ENCODE measurements at places on chromosomes 2 and 18.

- no peaks in the 10 kb centered on the region for H3K27me3 ChIP-seq
- H3K36me3 ChIP-seq = no peaks in the 10 kb centered on the region
- no peaks in the 10 kb centered on the region for H3K4me1 ChIP-seq
- no peak overlapping the region for H3K4me3 ChIP-seq
- no peak for DNase-seq
Measured at GRCh38 chr2:238149841-238150572, 8.8 kb upstream of the ERFE start.

GRCh38 chr2:205527801-205528200 lies 154.5 kb upstream of the NRP2 start:
- DNase-seq = no peak
- H3K27ac ChIP-seq = no peak overlapping the region

DNA sequence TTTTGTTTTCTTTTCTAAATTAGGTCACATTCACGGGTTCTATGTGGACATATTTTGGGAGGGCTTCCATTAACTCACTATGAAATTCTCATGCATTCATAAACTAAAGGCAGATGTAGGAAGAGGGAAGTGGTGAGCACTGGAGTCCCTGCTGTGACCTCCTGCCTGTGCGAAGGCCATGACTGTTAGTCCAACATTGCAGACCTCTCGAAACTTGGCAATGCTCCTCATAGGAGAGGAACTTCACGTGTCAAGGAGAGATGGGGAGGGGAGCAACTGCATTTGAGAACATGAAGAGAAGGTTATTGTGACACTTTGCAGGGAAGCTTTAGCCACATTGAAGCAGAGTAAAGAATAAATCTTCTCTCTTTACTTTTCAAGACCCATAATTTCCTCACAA lies 126.4 kb upstream of the HNMT start:
- H3K36me3 ChIP-seq = no peaks in the 10 kb centered on the region
- no peak overlapping the region for H3K27ac ChIP-seq
- no peak for DNase-seq
- H3K27me3 ChIP-seq = peaks cover 9% of the 10 kb centered on the region
- no peak overlapping the region for H3K4me3 ChIP-seq

- H3K27ac ChIP-seq = no peak overlapping the region
- H3K36me3 ChIP-seq = peaks cover 2% of the 10 kb centered on the region
- no peak overlapping the region for H3K4me3 ChIP-seq
- no peak for DNase-seq
- no peaks in the 10 kb centered on the region for H3K27me3 ChIP-seq
Measured at GRCh38 chr2:238483021-238483420, 56.3 kb downstream of the ASB1 start.

DNA sequence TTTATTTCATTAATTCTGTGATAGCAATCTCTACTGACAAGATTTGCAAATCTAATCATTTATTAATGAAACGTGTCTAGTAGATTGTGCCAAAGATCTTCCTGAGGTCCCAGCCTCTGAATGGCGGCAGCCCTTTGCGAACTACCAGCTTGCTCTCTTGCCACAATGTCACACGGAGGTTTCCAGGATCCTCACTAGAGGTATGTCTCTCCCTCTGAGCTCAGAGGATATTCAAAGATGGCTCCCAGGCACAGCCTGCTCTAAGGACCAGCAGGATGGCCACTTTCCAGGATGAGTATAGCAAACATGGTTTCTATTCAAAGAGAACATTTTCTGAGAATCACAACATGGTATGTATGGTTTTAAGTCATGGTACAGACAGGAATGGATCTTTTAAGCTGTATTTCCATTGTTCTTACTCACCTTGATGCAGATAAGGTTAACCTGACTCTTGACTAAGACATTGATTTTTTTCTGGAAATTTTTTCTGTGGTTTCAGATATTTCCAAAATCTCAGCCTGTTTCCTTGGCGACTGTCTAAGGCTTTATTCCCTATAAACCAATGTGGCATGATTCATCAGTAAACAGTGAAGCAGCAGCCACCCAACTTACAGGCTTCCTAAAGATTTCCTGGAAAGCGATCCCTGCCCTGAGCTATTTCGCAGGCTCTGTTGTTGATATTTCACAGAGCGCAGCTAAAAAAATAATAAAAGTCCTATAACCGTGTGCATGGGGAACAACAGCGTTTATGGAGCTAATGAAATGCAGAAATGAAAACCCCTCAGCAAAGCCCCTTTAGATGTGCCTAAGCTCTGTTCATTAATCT lies 54.1 kb upstream of the KLF7 start:
- H3K27me3 ChIP-seq = peaks cover 4% of the 10 kb centered on the region
- DNase-seq = no peak
- H3K27ac ChIP-seq = no peak overlapping the region

GRCh38 chr2:239121600-239122012 lies 273.7 kb downstream of the TWIST2 start:
- no peaks in the 10 kb centered on the region for H3K27me3 ChIP-seq
- no peak overlapping the region for H3K4me3 ChIP-seq
- peaks cover 13% of the 10 kb centered on the region for H3K36me3 ChIP-seq
- DNase-seq = no peak
- peaks cover 15% of the 10 kb centered on the region for H3K4me1 ChIP-seq
- H3K27ac ChIP-seq = no peak overlapping the region

- H3K27me3 ChIP-seq = no peaks in the 10 kb centered on the region
- H3K36me3 ChIP-seq = no peaks in the 10 kb centered on the region
- DNase-seq = no peak
- H3K4me3 ChIP-seq = no peak overlapping the region
Measured at GRCh38 chr2:937530-937929, 13.1 kb upstream of the SNTG2 start.

GRCh38 chr2:224369028-224369632 lies 32.8 kb downstream of the FAM124B start:
- no peak for DNase-seq
- no peaks in the 10 kb centered on the region for H3K36me3 ChIP-seq
- H3K4me1 ChIP-seq = no peaks in the 10 kb centered on the region
- no peaks in the 10 kb centered on the region for H3K27me3 ChIP-seq

GRCh38 chr2:100176925-100177324 lies 34.5 kb upstream of the AFF3 start:
- no peak overlapping the region for H3K4me3 ChIP-seq
- no peaks in the 10 kb centered on the region for H3K4me1 ChIP-seq
- H3K36me3 ChIP-seq = no peaks in the 10 kb centered on the region
- H3K27me3 ChIP-seq = no peaks in the 10 kb centered on the region
- no peak overlapping the region for H3K27ac ChIP-seq
- no peak for DNase-seq

GRCh38 chr2:72901426-72901825 lies 14.2 kb downstream of the SPR start:
- no peak overlapping the region for H3K4me3 ChIP-seq
- no peak overlapping the region for H3K27ac ChIP-seq
- no peaks in the 10 kb centered on the region for H3K4me1 ChIP-seq

DNA sequence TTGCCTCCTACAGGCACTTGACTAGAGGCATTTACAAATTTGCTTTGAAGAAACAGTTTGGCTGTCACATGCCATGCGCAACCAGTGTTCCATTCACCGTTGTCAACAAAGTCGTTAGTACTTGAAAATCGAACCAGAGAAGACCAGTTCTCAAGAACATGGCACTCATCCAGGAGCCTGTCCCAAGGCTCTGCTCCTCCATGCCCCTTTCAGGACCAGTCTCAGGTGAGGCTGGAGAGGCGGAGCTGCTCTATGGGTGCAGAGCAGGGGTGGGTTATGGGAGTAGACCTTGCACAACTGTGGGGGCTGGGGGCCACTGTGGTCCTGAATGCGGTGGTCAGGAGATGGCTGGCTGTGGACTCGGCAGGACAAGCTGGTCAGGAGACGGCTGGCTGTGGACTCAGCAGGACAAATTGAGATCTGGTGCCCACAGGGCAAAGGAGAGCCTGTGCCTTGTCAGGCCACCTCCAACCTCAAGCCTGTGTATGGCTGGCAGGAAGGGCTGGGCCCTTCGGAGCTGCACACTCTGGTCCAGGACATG lies 12.3 kb upstream of the ATP9B start:
- H3K27ac ChIP-seq = no peak overlapping the region
- no peaks in the 10 kb centered on the region for H3K36me3 ChIP-seq
- H3K4me1 ChIP-seq = no peaks in the 10 kb centered on the region
- DNase-seq = no peak

DNA sequence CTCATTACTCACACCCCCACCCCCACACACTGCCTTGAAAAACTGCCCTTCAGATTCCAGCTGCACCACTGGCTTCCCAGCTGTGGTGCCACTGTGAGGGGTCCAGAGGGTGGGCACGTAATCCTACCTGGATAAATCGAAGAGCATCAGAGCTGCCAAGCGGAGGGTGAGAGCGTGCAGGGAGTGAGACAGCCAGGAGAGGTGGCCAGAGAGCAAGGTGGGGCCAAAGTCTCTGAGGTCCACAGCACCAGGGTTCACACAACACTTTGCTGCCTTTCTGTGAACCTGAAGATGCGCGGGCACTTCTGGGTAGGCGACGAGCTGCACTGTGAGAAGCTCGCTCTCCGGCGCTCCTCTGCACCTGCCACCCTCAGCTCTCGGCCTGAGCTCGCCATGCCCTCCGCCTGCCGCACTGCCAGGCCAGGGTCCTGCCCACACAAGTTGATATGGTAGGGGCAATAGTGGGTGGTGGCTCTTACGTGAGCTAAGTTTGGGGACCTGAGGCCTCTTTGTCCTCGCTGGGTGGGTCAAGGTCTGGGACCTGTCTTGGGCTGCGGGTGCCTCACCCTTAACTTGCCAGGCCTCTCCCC lies 83.9 kb downstream of the MARCO start:
- H3K4me1 ChIP-seq = no peaks in the 10 kb centered on the region
- no peaks in the 10 kb centered on the region for H3K36me3 ChIP-seq
- peaks cover 11% of the 10 kb centered on the region for H3K27me3 ChIP-seq
- DNase-seq = no peak
- H3K27ac ChIP-seq = no peak overlapping the region

GRCh38 chr2:145431181-145431951 lies 911.4 kb upstream of the ZEB2 start:
- H3K27ac ChIP-seq = no peak overlapping the region
- no peak overlapping the region for H3K4me3 ChIP-seq
- no peak for DNase-seq
- no peaks in the 10 kb centered on the region for H3K36me3 ChIP-seq
- H3K27me3 ChIP-seq = peaks cover 3% of the 10 kb centered on the region

GRCh38 chr2:7555260-7555659 lies 638.0 kb downstream of the RNF144A start:
- H3K27me3 ChIP-seq = no peaks in the 10 kb centered on the region
- H3K4me3 ChIP-seq = no peak overlapping the region
- peaks cover 26% of the 10 kb centered on the region for H3K4me1 ChIP-seq
- no peak for DNase-seq

GRCh38 chr2:148885988-148886387 lies 11.0 kb downstream of the KIF5C start:
- peaks cover 8% of the 10 kb centered on the region for H3K4me1 ChIP-seq
- H3K4me3 ChIP-seq = no peak overlapping the region
- no peak overlapping the region for H3K27ac ChIP-seq
- no peak for DNase-seq
- peaks cover 6% of the 10 kb centered on the region for H3K36me3 ChIP-seq

GRCh38 chr2:107615039-107615438 lies 211.7 kb upstream of the RGPD4 start:
- no peak for DNase-seq
- no peaks in the 10 kb centered on the region for H3K27me3 ChIP-seq
- H3K4me1 ChIP-seq = no peaks in the 10 kb centered on the region
- no peak overlapping the region for H3K4me3 ChIP-seq

- no peaks in the 10 kb centered on the region for H3K36me3 ChIP-seq
- no peaks in the 10 kb centered on the region for H3K4me1 ChIP-seq
- DNase-seq = no peak
Measured at GRCh38 chr2:31188131-31188530, 29.2 kb downstream of the CAPN14 start.

DNA sequence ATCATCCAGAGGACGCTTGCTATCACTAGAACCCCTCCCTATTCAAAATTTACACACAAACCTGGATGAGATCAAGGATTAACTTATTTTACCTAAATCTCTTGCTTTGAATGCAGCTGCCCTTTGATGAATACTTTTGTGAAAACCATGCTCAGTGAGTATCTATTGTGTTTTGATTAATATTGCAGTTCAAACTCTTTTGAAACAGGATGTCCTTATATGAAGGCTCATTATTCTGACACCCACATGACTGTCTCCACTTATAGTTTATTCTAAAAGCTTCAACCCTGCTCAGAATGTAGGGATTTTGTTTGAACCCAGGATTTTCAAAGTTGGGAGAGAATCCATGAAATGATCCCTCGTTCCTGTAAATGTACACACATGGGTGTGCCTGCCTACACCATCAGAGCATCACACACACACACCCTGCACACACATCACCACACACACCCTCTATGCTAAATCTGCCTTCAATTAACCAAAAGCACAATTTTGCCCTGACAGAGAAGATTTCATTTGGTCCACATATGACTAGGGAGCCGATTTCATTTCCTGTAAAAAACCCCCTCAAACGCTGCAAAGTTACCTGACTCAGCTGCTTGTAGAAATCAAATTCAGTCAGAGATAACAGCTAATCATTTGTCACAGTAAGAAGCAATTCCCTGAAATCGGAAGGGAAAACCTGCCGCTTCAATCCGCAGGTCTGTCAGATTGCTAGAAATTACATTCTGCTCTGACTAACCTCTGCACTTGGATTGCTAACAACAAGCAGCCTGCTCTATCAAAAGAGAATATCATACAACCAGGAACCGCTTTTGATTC lies 65.2 kb downstream of the ZEB2 start:
- H3K27ac ChIP-seq = no peak overlapping the region
- DNase-seq = no peak
- peaks cover 25% of the 10 kb centered on the region for H3K27me3 ChIP-seq
- H3K4me1 ChIP-seq = peaks cover 43% of the 10 kb centered on the region
- no peak overlapping the region for H3K4me3 ChIP-seq
- H3K36me3 ChIP-seq = peaks cover 2% of the 10 kb centered on the region

- H3K27ac ChIP-seq = no peak overlapping the region
- H3K27me3 ChIP-seq = no peaks in the 10 kb centered on the region
- no peak for DNase-seq
- H3K4me3 ChIP-seq = no peak overlapping the region
Measured at GRCh38 chr18:27959101-27959500, 217.8 kb downstream of the CDH2 start.

DNA sequence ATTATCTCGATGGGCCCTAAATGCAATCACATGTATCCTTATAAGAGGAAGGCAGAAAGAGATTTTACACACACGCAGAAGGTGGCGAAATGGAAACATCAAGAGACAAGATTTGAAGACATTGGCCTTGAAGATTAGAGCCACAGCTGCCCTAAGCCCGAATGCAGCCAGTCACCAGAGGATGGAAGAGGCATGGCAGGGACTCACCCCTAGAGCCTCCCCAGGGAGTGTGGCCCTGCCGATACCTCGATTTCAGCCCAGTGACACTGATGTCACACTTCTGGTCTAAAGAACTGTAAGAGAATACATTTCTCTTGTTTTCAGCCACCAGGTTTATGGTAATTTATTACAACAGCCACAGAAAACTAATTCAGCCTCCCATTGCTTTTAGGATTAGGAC lies 17.4 kb downstream of the TTC39C start:
- H3K4me1 ChIP-seq = peaks cover 57% of the 10 kb centered on the region
- H3K27me3 ChIP-seq = no peaks in the 10 kb centered on the region
- DNase-seq = no peak
- no peak overlapping the region for H3K27ac ChIP-seq
- H3K36me3 ChIP-seq = peaks cover 28% of the 10 kb centered on the region
